Activated naive CD8-positive, alpha-beta T cell treated with anti-CD3 and anti-CD28 coated beads for 36 hours (primary cell): ENCODE measurements at places on chromosomes 7 and 10. TPM values are rescaled to one million over a fixed set of nuclear protein-coding genes. Genes with fewer than 3 reads are reported as not detected.

The STEAP1B gene
- 0.18 TPM for total RNA-seq

The SRGN gene
- total RNA-seq, result 264 TPM

The ZNF117 gene
- 2.9 TPM for total RNA-seq

The RBM48 gene
- 13.9 TPM for total RNA-seq

The STEAP1 gene
- 2.4 TPM for total RNA-seq

The NKX2-3 gene
- total RNA-seq, result not detected

The GDF10 gene
- total RNA-seq, result 4.1 TPM

The TRIM56 gene
- total RNA-seq, result 35.3 TPM

The LIPF gene
- not detected for total RNA-seq

The SPDYE9 gene
- total RNA-seq, result not detected

The GIMAP4 gene
- 72.0 TPM for total RNA-seq

The PVRIG gene
- total RNA-seq, result 33.4 TPM
